ENCODE measurements at places on chromosomes 12 and 14.

- DNase-seq: no peak
Measured at GRCh38 chr14:101813171-101813759, 51.8 kb downstream of the PPP2R5C start.

DNA sequence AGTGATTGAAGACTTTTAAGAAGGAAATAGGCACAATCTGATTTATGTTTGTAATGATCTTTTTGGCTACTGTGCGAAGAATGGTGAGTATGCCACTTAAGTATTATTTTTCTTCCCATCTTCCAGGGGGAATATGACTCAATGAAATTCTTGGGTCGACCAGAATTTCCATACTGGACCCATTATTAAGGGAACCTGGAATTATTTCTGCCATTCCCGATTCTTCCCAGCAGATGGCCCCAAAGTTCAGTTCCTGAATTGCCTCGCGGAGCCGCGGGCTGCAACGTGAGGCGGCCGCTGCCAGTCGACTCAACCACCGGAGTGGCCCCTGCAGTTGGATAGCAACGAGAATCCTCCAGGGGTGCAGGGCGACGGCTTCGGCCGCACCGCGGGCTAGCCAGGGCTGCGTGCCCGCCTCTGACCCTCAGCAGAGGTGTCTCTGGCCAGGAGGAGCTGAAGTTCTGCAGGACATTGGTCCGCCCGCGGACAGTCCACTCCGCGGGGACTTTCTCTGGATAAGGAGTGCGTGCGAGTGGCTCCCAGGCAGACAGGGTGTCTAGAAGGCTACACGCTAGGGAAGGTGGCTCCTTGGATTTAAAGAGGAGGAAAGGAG lies 628 bp upstream of the TSHR start:
- DNase-seq: peak; percentile 81

GRCh38 chr12:25455696-25456095 lies 97.4 kb downstream of the LMNTD1 start:
- DNase-seq: no peak

GRCh38 chr14:48586099-48586498 lies 910.7 kb upstream of the MDGA2 start:
- no peak for DNase-seq

DNA sequence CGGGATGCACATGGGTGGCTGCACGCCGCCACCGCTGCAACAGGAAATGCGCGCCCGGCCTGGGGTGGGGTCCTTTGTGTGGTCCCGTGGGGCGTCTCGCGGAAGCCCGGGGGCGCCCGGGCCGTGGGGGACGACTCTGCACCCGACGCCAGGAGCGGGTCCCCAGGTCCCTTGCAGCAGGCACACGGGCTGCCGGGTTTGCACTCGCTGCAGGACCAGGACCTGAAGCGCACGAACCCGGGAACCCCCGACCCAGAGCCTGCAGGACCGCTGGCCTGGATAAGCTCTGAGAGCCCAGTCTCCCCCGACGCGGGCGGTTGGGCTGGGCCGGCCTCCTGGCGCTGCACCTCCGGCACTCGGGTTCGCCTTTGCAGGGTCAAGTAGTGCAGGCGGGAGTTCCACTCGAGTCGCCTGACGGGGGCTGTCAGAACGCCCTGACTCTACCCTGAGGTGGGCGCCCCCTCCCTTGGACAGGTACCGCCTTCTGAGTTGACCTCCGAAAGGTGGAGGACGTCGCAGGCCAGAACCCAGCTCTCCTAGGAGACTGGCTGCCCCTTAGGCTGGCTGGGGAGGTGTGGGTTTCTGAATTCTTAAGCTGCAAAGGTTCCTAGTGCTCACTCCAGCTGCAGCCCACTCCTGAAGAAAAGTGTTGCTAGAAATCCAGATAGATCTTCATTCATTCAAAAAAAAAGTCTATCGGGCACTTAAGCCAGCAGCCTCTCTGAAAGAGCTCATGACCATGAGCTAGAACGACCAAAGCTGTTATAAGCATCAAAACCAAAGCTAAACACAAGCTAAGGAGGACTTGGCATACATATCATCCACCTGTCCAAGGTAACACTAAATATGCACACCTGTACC lies 68.0 kb downstream of the RNF34 start:
- DNase-seq: no peak

DNA sequence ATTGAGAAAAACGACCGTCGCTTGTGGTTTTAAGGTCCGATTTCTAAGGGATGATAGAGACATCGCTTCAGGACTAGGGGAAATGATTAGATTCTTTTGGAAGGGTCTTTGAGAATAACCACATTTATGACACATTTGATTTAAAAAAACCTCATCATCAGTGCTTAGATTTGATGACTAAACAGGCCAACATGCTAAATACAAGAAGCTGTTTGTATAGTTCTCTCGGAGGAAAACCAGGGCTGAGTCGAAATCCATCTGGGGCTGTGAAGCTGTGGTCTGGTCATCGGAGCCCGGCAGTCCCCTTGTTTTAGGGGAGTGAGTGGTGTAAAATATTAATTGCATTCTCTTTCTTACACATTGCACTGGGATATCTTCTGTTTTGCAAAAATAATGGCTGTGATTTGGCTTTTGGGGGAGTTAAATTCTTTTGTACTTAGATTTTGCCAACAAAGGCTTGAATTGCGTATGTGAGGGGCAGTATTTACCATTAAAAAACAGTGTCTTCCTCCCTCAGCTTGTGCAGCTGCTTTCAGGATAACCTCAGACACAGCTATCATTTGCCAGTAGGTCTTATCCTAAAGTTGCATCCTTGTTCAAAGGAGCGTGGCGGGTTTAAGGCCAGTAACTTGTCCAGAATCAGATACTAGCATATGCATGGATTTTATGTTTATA lies 550 bp downstream of the GNG2 start:
- DNase-seq: no peak

GRCh38 chr14:68661226-68662225 lies 131.3 kb downstream of the ZFP36L1 start:
- no peak for DNase-seq

- no peak for DNase-seq
Measured at GRCh38 chr14:52987514-52987913, 36.7 kb upstream of the FERMT2 start.

- no peak for DNase-seq
Measured at GRCh38 chr12:116880213-116880816, 926 bp downstream of the HRK start.

DNA sequence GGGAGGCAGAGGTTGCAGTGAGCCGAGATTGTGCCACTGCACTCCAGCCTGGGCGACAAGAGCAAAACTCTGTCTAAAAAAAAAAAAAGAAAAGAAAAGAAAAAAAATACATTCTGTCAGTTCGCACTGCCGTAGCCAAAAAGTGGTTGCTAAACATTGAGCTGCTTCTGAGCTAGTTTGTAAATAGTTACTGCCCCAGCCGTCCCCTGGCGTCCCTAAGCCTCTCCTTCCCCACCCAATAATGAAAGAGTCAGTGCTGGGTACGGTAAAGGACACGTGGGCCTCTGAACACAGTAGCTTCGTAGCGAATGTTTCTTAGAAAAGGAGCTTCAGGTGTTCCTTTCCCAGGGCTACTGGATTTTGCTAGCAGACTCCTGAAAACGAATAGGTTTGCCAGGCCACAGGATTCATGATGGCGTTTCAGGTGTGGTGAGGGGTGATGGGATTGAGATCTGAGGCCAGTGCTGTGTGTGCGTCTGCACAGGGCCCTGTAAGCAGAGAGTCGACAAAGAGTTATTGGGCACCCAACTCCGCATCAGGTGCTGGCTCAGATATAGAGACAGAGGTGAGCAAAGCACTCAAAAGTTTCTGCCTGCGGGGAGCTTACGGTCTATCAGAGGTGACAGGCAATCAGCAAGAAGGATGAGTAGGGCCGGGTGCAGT lies 94.1 kb downstream of the LGMN start:
- DNase-seq: no peak

DNA sequence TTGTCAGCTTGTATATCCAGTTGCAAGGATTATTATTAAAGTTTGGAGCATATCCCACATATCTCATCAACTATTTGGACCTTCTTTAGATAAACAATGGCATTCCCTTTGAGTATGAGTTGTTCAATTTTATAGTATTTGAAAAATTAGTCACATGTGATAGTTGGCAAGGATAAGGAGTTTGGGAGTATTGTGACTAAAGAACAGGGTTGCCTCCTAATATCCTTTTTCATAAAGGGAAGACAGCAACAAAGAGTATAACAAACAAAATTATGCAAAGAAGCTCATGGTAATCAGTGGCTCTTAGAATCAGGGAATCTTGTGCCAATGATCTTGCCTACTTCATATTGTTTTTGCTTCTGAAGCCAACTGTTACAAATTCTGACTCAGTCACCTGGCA lies 31.2 kb upstream of the KCNH5 start:
- no peak for DNase-seq

- no peak for DNase-seq
Measured at GRCh38 chr12:116159175-116159574, 118.3 kb downstream of the MED13L start.

DNA sequence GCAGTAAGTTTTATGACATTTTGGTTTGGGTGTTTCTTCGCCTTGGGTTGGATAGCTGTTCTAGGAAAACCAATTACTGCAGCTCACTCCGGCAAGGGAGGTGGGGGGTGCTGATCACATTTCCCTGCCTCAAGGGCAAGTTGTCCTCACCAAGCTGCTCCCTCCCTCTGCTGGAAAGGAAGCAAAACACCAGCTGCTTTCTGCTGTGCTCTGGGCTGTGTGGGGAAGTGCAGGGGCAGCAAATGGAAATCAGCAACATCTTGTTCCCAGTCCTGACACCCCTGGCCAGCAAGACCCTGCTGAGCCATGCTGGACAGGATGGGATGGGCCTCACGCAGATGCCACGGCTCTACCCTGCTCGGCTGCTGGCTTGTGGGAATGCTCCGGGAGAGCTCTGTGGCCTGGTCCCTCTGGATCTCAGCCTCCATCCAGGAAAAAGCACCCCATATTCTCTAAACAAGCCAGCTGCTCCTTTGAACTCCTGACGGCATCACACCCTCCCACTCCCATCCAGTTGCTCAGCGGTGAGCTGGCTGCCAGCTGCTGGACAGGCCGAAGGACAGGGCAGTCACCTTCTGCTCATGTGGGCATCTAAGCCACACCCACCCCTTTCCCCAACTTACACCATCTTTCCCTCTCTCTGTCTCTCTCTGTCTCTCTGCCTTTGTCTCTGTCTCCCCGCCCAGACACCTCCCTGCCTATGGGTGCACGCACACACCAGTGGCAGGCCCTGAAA lies 52.4 kb upstream of the EIF5 start:
- no peak for DNase-seq

GRCh38 chr12:50032854-50033581 lies 7.7 kb upstream of the RACGAP1 start:
- DNase-seq: no peak

- DNase-seq: no peak
Measured at GRCh38 chr14:24261969-24262327, 1.0 kb downstream of the TGM1 start.

DNA sequence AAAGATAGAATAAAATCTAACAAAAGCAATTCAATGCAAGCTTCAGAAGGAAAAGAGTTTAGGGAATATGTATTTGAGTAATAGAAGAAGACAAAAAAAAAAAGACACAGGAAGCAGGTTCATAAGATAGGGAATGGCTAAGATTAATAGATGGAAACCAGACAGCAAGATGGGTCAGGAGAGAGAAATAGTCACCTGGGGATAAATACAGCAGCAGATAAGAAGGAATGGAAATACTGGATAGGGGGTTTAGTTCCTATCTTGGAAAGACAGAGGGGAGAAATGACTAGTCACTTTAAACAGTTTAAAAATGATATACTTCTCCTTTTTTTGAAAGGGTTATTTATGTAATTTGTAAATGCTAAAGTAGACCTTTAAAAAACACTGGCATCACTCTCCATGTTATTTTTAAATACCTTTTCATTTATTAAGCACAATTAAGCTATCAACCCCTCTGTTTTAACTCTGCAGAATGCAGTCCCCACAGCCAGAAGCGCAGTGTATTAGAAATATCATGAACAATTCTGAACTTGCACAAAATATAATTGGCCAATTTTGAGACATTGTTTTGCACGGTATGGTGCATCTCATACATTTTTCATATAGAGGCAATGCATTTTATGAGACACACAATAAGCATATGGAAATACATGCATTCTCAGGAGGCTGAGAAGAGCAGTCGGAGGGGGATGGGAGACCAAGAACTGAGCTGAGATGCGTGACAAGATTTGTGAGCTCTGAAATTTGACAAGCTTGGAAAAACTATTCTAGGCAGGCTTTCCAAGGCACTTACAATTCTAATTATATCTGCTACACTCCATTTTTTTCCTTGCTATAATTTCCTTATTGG lies 303.4 kb upstream of the PRICKLE1 start:
- DNase-seq: no peak

- no peak for DNase-seq
Measured at GRCh38 chr12:122874081-122874480, 21.8 kb downstream of the VPS37B start.

DNA sequence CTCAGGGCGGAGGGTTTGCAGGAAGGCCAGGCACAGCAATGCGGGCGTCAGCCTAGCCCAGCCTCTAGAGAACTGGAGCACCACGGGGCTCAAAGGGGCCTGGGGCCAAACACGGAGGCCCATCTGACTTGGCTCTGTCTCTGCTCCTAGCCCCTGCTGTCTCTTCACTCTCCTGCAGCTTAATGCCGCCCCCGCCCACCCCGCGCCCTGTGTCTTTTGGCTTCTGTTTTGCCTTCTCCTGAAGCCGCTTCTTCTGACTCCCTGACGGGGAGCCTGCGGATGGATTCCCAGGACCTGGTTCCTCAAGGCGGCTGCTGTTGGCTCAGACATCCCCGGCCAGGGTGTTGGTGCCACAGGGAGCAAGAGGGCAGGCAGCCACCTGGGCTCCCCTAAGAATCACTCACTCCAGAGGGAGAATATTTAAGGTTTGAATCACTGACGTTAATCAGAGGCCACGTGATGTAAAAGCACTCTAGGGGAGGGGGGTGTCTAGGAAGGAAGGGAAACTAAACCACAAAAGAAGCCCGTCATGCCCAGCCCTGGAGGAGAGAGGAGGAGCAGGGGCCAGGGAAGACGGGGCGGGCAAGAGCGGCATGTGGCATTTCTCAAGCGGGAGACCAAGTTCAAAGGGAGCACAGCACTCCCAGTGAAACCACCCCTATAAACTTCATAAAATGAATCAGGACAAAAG lies 36.9 kb upstream of the PRMT8 start:
- no peak for DNase-seq

- DNase-seq: no peak
Measured at GRCh38 chr14:92641306-92641705, 107.1 kb downstream of the LGMN start.
